ENCODE measurements at places on chromosomes 1 and 21.

DNA sequence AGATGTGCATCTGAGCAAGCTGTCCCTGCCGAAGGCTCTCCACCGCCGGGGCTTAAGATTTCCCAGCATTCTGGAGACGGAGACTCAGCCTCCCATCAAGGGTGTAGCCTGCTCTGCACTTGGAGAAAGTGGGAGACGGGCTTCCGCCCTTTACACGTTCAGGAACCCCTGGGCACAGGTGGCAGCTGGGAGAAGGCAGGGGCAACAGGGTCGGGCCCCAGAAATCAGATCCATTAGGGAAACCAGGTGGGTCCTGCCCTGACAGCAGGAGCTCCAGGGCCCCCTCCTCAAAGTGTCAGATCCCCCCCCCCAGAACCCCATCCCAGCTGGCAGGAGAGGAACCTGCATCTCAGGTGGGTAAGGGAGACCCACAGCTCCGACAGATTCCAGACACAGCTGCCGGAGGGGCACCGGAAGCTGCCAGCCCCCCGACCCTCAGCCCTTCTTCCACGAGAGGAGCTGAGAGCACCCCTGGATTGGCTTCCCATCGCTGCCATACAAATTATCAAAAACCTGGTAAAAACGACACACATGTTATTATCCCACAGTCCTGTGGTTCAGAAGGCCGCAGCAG is 236.6 kb downstream of the NPHP4 start:
- DNase-seq: no peak

DNA sequence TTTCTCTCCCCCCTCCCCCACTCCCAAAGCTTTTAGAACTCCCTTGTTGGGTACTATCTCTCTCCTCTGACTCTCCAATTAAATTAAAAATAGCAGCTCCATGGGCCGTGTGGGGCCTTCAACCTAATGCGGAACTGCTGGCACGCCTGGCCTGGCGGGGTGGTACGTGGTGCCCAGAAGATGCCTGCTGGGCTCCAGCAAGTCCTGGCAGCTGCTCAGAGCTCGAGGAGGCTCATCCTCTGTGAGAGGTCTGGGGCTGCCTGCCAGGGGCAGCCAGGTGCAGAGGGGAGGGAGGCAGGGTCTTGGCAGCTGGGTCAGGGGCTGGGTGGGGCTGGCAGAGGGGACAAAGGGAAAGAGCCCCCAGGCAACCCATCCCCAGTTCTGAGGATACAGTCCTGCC is 74.4 kb downstream of the ACTL8 start:
- DNase-seq: no peak

- DNase-seq: no peak
These were observed 3.7 kb upstream of the SHISAL2A start for GRCh38 chr1:52629325-52629643.

DNA sequence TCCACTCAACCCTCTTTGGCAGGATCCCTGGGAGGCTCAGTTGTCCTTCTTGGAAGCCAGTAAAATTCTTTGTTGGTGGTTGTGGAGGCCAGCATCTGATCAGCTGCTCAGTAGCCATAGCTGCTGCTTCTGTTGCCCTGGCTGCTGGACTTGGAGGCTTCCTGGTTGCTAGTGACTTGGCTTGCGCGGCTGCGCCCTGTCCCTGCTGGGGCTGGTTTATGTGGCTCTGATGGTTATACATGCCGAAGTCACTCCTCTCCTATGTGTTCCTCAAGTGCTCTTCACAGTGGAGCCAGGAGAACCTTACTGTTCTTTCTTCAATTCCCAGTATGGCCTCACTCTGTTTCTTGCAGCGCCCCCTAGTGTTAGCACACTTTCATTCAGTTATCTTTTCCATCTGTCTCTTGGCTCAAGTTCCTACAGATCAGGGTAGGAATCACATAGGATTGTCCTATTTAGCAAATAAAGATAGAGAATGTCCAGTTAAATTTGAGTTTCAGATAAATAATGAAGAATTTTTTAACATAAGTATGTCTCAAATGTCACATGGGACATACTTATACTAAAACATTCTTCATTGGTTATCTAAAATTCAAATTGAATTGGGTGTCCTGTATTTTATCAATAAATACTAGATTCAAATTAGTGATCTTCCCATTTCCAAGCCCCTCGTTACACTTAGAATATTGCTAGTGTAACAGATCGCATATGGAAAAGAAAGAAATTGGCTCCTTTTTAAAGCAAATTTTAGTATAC is 176.5 kb downstream of the TGFB2 start:
- DNase-seq: peak; percentile 13

GRCh38 chr1:115828101-115829022 is 12.6 kb downstream of the NHLH2 start:
- no peak for DNase-seq

All from DND-41 (cell line).